ENCODE measurements at places on chromosomes 3 and 15.

DNA sequence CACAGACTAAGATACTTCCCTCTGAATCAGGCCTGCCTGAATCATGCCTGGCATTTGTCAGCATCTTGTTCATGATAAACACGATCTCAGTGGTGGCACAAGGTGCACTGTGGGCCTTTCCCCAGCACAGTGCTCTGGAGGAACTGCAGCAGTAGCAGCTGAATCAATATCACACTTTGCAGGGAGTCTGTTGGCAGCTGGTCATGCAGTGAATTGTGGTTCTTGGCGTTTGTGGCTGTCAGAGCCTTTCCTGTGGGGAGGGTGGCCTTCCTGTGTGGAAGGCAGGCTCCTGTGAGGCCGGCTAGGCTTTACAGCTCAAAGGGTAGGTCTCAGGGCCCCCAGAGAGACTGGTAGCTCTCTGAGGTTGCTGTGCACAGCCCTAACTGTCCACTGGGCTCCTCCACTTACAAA, 54.4 kb upstream of the TLE3 start:
- no peak for DNase-seq

GRCh38 chr15:77507911-77508310, 87.2 kb downstream of the HMG20A start:
- DNase-seq, result no peak

GRCh38 chr3:145272684-145273083, 888.3 kb downstream of the PLOD2 start:
- no peak for DNase-seq

GRCh38 chr3:111627092-111627491, 31.9 kb upstream of the ZBED2 start:
- DNase-seq, result no peak

- DNase-seq, result no peak
These were observed 24.9 kb downstream of the APPL1 start for GRCh38 chr3:57252404-57252803.

Data from NCI-H524 treated with DMSO at 0.1 percent for 48 hours (cell line).